ENCODE measurements at places on chromosomes 3 and 15. TPM values are rescaled to one million over a fixed set of nuclear protein-coding genes. Genes with fewer than 3 reads are reported as not detected.

DNA sequence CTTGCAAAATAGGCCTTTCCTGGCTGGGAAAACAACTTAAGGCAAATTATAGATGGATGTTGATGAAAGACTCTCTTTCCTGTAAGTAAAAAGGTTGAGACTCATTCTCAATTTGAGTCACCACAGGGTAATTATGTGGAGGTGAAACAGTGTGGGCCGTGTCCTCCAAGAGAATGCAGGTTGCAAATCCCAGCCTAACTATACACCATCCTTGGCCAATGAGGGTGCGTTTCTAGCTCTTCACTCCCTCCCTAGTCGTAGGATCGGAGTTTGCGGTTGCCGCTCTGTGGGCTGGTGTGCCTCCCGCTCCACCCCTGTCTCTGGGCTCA is 259.9 kb downstream of the PLCL2 start:
- no peaks in the 10 kb centered on the region for H3K36me3 ChIP-seq
- no peaks in the 10 kb centered on the region for H3K4me1 ChIP-seq
- no peak overlapping the region for H3K27ac ChIP-seq
- H3K27me3 ChIP-seq = no peaks in the 10 kb centered on the region
- no peak for DNase-seq
- no peak overlapping the region for H3K4me3 ChIP-seq

- H3K36me3 ChIP-seq = no peaks in the 10 kb centered on the region
- no peak overlapping the region for H3K27ac ChIP-seq
- no peak overlapping the region for H3K4me3 ChIP-seq
- no peaks in the 10 kb centered on the region for H3K4me1 ChIP-seq
- no peak for DNase-seq
Measured at GRCh38 chr15:90435652-90436337, 47.8 kb downstream of the IQGAP1 start.

- no peaks in the 10 kb centered on the region for H3K36me3 ChIP-seq
- no peak for DNase-seq
- no peak overlapping the region for H3K4me3 ChIP-seq
- no peaks in the 10 kb centered on the region for H3K27me3 ChIP-seq
Measured at GRCh38 chr15:22263738-22264137, 183.4 kb downstream of the OR4M2 start.

DNA sequence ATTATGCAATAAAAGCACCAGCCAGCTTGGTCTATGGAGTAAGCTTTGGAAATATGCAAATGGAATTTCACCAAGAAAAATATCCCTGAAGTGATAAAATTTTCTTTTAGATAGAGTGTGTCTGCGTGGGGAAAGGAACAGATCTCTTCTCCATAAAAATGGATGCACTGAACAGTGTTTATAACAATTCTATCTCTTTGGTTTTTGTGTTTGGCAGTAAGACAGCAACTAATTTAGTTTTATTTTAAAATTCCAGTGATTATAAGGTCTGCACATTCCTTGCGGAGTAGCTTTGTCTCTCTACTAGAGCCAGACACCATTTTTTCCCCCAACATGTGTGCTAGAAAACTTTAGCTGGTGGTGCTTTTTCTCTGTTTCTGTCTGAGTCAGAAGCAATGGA is 712.4 kb downstream of the GRM7 start:
- H3K4me3 ChIP-seq = no peak overlapping the region
- no peaks in the 10 kb centered on the region for H3K4me1 ChIP-seq
- DNase-seq = no peak
- H3K27ac ChIP-seq = no peak overlapping the region
- no peaks in the 10 kb centered on the region for H3K36me3 ChIP-seq

The GPR160 gene
- 88.9 TPM for total RNA-seq

The COL6A5 gene
- total RNA-seq = not detected

Data from prostate gland (tissue), 2 donors.